ENCODE measurements at places on chromosomes 3 and 15. TPM values are rescaled to one million over a fixed set of nuclear protein-coding genes. Genes with fewer than 3 reads are reported as not detected.

Gene GXYLT2
- total RNA-seq = 18.6 TPM

Gene FAM3D
- total RNA-seq = 1.2 TPM

Gene SQOR
- 33.2 TPM for total RNA-seq

Gene RASL12
- total RNA-seq = 6.2 TPM

Gene SAXO2
- total RNA-seq = 0.32 TPM

Gene GOLGA6L24
- total RNA-seq = not detected

Gene GHSR
- not detected for total RNA-seq

Gene TMEM212
- total RNA-seq = not detected

Gene IL12A
- not detected for total RNA-seq

Gene EFHB
- total RNA-seq = 2.4 TPM

Gene RAD18
- 9.0 TPM for total RNA-seq

Gene PRKCD
- total RNA-seq = 31.3 TPM

Gene APBA2
- 1.7 TPM for total RNA-seq

Gene GOLGA6L7
- total RNA-seq = not detected

Gene MESP2
- total RNA-seq = not detected

Gene FEZF2
- not detected for total RNA-seq

Gene PPCDC
- total RNA-seq = 17.9 TPM

Gene SH3GL3
- not detected for total RNA-seq

Gene CELSR3
- total RNA-seq = 1.6 TPM

Gene SNAPC5
- 12.4 TPM for total RNA-seq

Gene RYK
- 214 TPM for total RNA-seq

Gene CAV3
- total RNA-seq = not detected

Gene GATM
- 195 TPM for total RNA-seq

Gene TF
- 4.8 TPM for total RNA-seq

Gene APOD
- total RNA-seq = 302 TPM

Gene TMCO5A
- not detected for total RNA-seq

Gene ACP3
- total RNA-seq = 65.7 TPM

Gene MED12L
- total RNA-seq = 0.08 TPM

Gene GPR156
- not detected for total RNA-seq

Gene PLCL2
- 1.5 TPM for total RNA-seq

Gene PLCB2
- total RNA-seq = 1.4 TPM

Gene IGSF10
- total RNA-seq = 1.2 TPM

Gene ATP10A
- 7.1 TPM for total RNA-seq

Gene MRPS22
- 44.0 TPM for total RNA-seq

Gene ANKRD28
- 24.4 TPM for total RNA-seq

Gene USF3
- 34.6 TPM for total RNA-seq

Gene SLC9A9
- total RNA-seq = 51.0 TPM

Gene CCR8
- total RNA-seq = not detected

Gene TMEM207
- not detected for total RNA-seq

Gene MEIS2
- 9.0 TPM for total RNA-seq

Gene PLS1
- 6.3 TPM for total RNA-seq

Data from suprapubic skin (tissue), 4 donors.